CD4-positive, alpha-beta T cell treated with Interleukin-4 for 4 hours (primary cell): ENCODE measurements at places on chromosomes 16 and 17.
A peak's percentile ranks its signal among the peaks of the same experiment; 100 is the strongest.

GRCh38 chr17:74226252-74226651, 12.9 kb downstream of the TTYH2 start:
- DNase-seq, result no peak

GRCh38 chr17:79840269-79840988, 1.2 kb upstream of the CBX4 start:
- no peak for DNase-seq

DNA sequence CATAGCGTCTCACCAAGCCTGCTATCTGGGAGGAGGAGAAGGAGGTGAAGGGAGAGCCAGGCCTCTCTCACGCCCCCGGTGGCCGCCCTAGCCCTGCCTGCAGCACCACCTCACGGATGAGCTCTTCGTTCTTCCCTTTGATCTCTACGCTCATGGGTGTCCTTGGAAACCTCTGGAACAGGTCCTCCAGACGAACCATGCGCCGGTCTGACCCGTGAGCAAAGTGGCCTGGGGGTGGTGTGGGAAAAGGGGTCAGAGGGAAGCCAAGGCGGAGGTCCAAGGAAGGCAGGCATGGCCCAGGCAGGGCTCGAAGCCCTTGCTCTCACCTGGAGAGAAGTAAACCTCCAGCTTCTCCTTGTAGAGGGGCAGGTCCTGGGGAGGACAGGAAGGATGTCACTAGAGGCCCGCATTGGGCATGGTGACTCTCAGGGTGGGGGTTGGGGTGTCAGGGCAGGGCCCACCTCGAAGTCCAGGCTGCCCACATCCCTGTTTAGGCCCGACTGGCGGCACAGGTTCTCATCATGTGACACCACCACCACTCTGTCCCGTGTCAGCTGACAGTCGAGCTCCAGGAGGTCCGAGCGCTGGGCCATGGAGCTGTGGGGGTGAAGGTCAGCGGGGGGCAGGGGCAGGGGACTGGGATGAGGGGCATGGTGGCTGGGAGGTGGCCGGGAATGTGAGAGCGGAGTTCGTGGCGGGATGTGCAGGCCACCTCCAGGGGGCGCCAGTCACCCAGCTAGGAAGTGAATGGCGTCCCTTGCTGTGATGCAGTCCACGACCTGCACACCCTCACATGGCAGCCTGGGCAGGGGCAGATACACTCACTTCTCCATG, 923 bp downstream of the GDPD3 start:
- peak; percentile 38 for DNase-seq

GRCh38 chr17:29166507-29166887, 13.7 kb downstream of the MYO18A start:
- DNase-seq, result no peak

GRCh38 chr17:45958994-45959665, 39.9 kb upstream of the STH start:
- DNase-seq, result no peak

- no peak for DNase-seq
These were observed 737.5 kb downstream of the KCNJ2 start for GRCh38 chr17:70906808-70907207.

GRCh38 chr16:50711862-50712559, 18.6 kb downstream of the NOD2 start:
- no peak for DNase-seq

GRCh38 chr16:70573451-70574121, 50.0 kb downstream of the SF3B3 start:
- DNase-seq, result no peak

DNA sequence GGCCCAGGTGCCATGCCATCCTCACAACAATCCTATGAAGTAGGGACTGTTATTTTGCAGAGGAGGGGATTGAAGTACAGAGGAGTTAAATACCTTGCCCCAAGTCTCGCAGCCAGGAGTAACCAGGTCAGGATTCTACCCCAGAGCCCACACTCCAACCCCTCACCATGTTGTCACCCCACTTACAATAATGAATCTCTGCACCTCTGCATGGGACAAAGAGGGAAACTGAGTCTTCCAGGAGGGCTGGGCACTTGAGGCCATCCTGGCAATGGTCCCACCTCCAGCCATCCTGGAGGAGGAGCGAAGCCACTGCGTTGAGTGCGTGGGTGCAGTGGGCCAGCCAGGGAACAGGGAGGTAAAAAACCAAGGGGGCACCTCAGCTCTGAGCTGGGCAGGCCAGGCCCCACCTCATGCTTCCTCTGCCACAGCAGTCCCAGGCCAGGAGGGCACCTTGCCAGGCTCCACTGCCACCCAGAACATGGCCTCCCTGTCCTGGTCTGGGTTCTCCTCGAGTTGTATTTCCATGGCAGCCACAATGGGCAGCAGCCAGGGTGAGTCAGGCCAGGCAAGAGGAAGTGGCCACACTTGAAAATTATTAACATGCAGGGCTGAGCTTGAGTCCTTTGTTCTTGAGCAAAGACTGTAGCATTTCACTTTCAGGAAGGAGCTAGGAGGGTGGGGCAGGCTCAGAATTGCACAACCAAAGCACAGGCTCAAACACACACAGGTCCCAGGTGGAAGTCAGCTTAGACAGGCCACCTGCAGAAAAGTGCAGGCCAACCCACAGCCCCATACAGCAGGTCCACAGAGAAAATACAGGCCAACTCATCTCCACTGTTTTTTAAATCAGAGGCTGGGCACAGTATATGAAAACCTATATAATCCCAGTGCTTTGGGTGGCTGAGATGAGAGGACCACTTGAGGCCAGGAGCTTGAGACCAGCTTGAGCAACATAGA, 52.1 kb downstream of the CUEDC1 start:
- DNase-seq, result peak; percentile 15

GRCh38 chr17:2909175-2909845, 113.1 kb downstream of the RAP1GAP2 start:
- no peak for DNase-seq

GRCh38 chr17:52465407-52465806, 306.9 kb upstream of the CA10 start:
- no peak for DNase-seq
